ENCODE measurements at places on chromosomes 3 and 15. TPM values are rescaled to one million over a fixed set of nuclear protein-coding genes. Genes with fewer than 3 reads are reported as not detected.

DNA sequence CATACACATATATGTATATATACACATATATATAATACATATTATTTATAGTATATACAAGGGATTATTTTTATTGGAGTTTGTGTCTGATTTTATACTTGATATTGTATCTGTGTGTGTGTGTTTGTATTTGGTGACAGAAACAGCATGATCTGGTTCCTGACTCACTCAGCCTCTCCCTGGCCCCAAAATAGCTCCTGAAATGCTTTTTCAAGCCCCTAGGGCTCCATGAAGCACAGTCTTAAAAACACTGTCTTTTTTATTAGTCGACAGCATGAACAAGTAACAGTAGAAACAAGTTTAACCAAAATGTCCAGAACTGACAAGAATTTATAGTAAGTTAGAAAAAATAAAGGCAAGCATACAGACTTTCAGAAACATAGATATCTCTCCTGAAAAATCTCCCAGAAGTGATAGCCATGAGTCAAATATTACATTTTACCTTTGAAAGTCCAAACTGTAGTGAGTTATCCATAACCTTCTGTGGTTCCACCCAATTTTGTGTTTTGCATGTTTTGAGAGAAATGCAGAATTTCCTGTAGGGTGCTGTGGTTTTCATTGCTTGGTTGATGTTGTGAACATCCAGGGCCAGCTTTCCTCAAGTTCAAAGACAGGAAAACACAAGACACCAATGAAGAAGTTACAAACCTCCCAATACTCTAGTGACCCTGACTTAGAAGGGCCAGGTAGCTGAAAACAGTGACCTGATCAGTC is 98.5 kb upstream of the CCDC80 start:
- no peak for DNase-seq

EPHB1 gene
- total RNA-seq = 14.0 TPM

TTC14 gene
- total RNA-seq = 40.7 TPM

DNAJA4 gene
- 56.9 TPM for total RNA-seq

Measured in lower leg skin (tissue), 4 donors.